ENCODE measurements at places on chromosomes 6 and 20.

DNA sequence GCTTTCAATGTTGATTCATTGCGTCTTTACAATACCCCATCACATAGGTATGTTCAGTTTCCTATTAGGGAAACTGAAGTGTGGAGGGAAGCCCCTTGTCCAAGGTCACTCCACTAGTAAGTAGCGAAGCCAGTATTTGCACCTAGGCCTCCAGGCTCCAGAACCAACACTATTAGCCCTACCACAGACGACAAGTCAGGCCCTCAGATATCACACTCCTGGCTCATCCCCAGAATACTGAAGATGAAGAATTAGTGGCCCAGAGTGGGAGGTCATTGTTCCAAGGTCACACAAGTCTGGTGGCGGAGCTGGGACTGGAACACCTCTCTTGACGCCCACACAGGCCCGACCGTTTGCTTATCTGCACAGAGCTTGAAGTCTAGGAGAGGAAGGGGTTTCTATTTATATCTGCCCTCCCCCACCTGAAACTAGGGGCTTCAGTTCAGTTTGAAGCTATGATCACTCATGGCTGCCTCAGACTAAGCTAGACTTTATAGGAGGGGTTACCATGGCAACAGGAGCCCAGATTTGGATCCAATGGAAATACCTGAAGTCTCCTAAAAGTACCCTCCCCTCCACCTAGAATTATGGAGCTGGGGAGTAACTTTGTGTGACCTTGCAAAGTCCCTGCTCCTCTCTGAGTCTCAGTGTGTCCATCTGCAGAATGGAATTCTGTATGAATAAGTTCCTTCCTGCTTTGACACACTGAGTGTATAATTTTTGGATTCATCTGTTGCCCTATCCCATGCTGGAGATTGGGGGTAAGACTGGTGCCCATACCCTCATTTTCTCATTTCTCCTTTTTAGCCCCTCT lies 2.2 kb downstream of the SNTA1 start:
- DNase-seq = no peak

DNA sequence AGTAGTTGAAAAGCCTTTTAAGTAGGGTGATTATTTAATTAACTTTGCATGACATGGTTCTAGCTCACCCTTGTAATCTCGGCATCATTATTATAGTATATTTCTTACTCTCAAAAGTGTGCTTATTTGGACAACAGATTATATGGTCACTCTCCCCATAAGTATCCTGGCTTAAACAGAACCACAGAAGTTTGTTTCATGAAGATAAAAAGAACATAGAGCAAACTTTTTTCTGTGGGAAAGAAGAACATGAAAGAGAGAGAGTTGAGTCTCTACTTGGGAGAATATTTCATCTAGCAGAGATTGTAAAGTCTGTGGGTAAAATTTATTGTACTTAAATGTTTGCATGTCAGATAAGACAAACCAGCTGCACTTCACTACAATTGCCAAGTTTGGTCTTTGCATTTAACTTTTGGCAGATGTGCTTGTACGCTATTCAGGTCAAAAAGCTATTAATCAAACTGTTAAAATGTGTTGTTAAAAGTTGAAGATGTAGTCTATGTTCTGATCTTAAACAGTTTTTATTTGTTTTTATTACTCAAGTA lies 33.4 kb upstream of the PRIM2 start:
- DNase-seq = no peak

DNA sequence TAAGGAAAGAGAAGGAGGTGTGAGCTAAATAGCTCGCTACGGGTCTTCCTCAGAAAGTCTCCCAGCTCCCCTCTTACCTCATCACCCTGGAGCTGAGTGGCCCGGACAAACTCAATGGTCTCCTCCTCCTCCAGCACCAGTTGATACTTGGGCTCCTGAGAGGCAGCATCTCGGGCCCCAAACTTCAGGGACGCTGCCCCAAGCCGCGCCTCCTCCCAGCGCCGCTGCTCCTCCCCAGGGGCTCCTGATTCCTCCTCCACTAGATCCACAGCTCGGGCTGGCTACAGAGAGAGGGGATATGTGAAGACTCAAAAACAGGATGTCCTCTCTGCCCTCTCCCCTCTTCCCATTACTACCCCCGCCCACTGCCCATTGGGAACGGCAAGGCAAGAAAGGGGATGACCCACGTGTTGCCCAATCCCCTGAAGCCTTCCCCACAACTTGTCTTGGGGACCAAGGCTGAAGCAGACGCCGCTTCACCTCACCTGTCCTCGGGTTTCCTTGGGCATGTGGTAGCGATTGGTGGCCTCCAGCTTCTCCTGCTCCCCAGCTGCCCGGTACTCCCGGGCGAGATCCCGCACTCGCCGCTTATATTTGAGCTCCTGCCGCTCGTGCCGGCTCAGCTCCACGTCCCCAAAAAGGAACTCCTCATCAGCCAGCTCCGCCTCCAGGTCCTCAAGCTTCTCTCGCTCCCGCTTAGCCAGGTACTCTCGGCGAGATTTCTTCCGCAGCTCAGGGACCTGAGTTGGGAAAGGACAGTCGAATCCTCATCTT lies 7.6 kb downstream of the DHX16 start:
- no peak for DNase-seq

- no peak for DNase-seq
These were observed 100.9 kb downstream of the CD109 start for GRCh38 chr6:73796881-73797280.

DNA sequence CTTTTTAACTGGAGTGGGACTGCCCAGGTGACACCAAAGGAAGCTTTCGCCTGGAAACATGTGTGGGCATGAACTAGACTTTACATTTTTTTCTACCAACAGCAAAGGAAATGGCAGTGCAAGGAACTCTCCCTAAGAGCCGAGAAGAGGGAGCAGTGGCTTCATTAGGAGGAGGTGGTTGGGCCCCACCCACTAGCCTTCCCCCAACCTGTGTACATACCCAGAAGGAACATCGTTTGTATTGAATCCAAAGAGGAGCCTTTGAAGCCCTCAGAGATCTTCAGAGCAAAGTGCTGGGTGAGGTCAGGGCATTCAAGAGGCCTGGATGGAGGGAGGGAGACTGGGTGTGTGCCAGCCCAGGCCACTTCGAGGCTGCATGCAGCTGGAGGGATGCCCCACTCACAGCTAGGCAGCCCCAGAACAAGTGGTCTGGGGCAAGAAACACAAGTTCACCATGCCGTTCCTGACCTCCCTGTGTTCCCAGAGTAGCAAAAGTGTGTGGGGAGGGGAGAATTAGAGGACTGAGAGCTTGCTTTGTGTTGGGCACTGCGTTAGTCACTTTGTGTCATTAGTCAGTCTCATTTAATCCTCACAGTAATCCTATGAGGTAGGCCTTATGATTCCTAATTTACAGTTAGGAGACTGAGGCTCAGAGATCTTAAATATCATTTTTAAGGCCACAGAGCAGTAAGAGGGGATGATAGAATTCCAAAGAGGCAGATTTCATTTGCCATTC lies 191.6 kb upstream of the SUPT3H start:
- no peak for DNase-seq

DNA sequence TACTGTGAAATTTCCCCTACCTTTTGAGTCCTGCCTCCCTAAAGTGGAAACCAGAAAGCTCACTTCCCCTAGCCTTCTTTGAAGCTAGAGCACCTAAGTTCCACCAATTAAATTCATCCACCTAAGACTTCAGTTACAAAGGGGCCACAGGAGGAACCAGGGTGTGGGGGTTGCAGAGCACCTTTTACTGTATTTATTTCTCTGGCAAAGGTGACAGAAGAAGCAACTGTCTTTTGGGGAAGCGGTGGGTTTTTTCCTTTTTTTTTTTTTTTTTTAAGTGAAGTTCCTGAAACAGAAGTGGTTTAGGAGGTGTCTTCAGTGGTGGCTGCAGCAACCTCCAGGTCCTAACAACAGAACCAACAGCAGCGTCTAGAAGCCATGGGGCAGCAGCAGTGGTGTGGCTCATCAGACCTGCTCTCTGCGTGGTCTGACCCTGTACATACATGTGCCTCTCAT lies 13.1 kb downstream of the PSMB9 start:
- DNase-seq = no peak

- no peak for DNase-seq
These were observed 91.7 kb downstream of the NCR2 start for GRCh38 chr6:41426888-41427641.

GRCh38 chr20:24443436-24443835 lies 26.0 kb upstream of the SYNDIG1 start:
- no peak for DNase-seq

- DNase-seq = no peak
These were observed 173.1 kb downstream of the EYA2 start for GRCh38 chr20:47067776-47068175.

DNA sequence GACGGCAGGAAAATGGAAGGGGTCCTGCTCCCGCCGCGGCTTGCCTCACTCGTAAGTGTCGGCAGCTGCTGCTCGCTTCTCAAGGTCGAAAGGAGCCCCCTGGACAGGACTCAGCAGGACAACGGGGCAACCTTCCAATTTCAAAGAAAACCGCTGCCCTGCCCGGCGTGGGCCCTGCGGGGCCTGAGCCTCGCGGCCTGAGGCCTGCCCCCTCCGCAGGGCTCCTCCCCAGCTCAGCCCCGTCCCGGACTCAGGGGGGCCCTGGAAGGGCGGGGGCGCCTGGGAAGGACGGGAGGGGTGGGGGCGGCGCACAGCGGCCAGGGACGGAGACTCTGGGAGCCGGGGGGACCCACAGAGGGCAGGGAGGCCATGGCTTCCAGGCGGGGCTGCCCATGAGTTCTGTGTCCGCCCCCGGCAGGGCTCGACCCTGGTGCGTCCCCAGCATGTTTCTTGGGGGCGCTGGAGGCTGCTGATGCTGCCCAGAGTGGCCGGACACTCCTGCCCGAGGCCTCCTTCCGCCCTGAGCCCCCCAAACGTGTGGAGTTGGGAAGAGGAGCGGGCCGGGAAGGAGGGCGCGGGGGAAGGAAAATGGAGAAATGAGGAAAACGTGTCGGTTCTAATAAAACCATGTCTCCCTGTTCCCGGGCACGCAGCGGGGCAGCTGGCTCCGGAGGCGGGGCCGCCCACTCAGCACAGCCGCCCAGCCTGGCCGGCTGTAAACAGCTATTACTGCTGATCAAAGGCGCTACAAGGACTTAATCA lies 114.6 kb downstream of the DLL1 start:
- no peak for DNase-seq

DNA sequence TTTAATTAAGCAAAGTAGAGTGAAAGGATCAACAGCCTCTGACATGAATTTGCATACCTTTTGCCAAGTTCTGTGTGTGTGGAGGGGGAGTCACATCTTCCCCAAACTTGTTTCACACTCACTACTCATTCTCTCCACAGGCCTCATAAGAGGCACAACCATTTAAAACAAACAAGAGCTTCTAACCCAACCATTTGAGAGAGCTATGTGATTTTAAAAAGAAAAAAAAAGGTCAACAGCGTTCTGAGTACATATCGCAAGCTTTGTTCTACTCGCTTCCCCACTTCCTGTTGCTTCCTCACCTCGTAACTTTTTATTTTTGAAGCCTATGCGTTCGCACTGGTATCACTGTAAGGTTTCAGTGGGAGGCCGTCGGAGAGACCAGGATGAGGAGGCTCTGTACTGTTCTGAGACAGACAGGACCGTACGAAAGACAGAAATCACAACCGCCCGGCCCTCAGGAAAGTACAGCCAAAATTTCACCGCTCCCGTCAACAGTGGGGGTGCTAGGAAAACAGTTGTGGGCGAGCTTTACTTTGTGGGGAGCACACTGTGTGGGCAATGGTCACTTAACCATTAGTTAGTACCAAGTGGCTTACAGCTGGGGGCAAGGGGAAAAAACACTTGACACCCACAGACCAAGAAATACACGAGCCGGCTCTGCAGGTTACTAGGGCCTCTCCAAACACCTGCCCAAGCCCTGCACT lies 61.3 kb downstream of the TRERF1 start:
- DNase-seq = peak; percentile 87

GRCh38 chr6:114007516-114007915 lies 36.6 kb upstream of the HDAC2 start:
- DNase-seq = peak; percentile 35
